ENCODE measurements at places on chromosomes 6 and 20.

- DNase-seq, result no peak
Measured at GRCh38 chr20:33431797-33432381, 11.7 kb downstream of the SNTA1 start.

DNA sequence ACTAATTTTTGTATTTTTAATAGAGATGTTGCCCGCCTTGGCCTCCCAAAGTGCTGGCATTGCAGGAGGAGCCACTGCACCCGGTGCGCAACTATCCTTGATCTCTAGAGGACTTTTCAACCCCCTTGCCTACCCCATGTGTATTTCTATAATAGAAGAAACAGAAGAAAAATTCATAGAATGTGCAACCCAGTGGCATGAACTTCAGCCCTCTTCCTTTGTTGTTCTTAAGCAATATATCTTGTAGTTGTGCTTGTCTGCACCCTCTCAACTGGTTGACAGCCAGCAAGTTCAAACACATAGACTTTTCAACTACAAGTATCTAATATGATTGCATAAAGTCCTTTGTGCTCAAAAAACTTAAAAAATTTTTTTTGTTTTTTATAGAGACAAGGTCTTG is 72.3 kb upstream of the NCOA3 start:
- DNase-seq, result no peak

- no peak for DNase-seq
Measured at GRCh38 chr6:127462376-127462775, 3.2 kb upstream of the KIAA0408 start.

DNA sequence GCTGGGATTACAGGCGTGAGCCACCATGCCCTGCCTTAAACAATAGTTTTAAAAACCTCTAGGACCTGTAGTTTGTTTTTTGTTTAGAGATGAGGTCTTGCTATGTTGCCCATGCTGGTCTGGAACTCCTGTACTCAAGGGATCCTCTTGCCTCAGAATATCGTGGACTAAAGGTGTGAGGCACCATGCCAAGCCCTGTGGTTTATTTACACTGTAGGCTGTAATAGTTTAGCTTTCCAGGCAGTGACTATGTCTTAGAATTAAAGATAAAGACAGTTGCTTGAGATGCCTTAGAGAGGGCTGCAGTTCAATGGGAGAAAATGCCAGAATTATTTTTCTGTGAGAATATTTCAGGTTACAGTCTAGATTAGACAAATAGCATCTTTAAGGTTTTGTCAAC is 72.9 kb downstream of the SGK1 start:
- no peak for DNase-seq

DNA sequence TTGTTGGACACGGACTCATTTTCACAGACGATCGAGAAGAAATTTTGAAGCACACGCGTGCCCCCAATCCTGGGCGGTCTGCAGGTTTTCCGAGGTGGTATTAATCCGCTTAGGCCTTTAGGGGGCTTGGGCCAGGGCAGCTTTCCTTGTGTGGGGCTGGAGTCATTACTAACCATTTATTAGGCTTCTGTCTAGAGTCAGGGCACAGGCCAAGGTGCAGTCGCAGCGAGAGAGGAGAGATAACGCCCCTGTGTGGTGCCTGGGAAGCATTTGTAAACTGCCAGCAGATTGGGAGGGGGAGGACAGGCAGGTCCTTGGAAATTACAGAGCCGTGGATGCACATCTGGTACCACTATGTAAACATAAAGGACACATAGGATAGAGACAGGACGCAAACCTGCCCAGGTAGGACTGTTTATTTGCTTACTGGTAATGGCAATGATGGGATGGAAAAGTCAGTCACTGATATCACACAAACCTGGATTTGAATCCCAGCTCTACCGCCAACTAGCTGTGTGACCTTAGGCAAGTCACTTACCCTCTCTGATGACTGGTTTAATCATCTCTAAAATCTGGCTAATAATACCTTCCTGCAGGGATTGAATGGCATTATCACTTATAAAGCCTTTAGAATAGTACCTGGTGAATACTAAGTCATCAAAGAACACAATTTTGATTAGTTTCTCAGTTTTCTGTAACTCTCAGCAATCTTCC is 76.4 kb downstream of the TMEM242 start:
- no peak for DNase-seq

- no peak for DNase-seq
Measured at GRCh38 chr6:33984466-33985312, 161.2 kb downstream of the GRM4 start.

- DNase-seq, result no peak
Measured at GRCh38 chr20:40930561-40930960, 98.1 kb upstream of the TOP1 start.

GRCh38 chr6:46642928-46643751 is 9.5 kb downstream of the CYP39A1 start:
- DNase-seq, result no peak

DNA sequence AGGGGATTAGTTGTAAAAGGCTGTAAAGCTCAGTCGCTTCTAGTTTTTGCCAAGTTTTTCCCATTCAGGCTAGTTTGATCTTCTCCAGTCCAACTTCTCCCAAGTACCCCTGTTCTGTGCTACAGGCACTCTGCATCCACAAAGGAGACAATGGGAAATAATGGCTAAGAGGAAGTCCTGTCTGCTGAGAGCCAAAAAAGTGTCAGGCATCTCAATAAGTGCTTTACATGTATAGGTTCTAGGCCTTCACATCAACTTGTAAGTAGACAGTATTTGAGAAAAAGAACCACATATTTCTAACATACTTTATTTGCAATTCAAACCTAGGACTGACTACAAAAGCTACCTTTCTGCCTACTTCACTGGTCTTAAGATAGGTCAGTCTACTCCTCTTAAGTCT is 4.9 kb downstream of the HTR1B start:
- no peak for DNase-seq

DNA sequence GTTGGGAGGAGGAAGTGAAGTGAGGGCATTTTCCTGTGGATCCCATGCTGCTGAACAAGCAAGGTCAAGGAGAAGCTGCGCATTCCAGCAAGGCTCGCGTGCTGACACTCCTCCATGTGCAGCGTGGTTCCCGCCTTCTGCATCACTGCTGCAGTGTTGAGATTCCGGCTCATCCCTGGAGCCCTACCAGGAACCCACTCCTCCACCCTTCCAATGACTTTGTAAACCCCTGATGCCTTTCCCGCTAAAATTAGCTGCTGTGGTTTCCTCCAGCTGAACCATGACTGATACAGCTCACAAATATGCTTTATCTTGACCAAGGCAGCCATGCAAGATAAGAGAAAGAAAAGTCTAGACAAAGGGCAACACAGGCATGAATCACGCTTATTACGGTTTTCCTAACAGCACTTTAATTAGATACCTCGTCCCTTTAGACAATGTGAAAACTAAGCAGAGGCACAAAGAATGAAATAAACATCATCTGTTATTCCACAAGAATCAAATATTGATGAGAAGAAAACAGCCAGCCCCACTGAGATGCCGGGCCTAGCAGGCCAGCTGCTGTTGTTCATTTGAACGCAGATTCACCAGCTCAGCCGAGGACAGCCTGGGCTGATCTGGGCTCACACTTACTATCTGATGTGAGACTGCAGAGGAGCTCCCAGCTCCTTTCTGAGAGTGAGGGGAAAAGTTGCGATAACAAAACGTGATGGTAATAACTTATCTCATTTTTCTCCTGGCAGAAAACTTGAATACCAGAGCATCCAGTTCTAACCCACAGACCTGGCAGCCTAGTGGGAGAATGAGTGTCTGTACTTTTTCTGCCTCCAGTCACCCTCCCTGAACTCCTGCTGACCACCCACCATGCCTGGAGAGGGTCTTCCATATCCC is 14.2 kb upstream of the BNIP5 start:
- no peak for DNase-seq

GRCh38 chr20:45892828-45893500 is 1.8 kb downstream of the CTSA start:
- DNase-seq, result no peak

DNA sequence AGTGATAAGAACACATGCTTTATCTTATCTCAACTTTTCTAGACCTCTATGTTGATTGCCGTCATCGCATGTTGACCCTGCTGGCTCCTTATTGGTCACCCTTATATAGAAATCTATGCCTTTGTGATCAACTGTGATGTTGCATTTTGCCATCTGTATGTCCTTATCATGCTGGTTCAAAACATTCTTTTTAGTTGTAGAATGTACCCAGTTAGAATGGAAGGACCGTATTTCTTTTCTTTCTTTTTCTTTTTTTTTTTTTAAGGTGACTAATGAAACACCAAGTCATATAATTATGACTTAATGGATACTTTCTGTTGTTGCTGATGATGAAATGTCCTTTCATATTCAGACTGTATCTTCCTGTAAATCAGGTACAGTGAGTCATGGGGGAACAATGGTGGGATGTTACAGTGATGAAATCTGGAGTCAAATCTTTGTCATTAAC is 145.9 kb upstream of the CITED2 start:
- no peak for DNase-seq

DNA sequence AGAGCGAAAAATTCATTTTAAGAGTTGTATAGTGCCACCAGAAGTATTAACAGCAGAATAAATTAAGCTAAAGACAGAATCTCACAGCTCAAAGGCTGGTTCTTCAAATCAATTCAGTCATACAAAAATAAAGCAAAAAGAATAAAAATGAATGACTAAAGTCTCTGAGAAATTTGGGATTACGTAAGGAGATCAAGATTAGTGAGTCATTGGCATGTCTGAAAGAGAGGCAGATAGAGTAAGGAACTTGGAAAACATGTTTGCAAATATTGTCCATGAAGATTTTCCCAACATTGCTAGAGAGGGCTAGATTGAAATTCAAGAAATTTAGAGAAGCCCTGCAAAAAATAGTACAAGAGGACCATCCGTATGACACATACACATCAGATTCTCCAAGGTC is 1413.9 kb upstream of the ADGRB3 start:
- DNase-seq, result no peak

GRCh38 chr6:156780962-156781853 is 4.0 kb downstream of the ARID1B start:
- DNase-seq, result no peak

DNA sequence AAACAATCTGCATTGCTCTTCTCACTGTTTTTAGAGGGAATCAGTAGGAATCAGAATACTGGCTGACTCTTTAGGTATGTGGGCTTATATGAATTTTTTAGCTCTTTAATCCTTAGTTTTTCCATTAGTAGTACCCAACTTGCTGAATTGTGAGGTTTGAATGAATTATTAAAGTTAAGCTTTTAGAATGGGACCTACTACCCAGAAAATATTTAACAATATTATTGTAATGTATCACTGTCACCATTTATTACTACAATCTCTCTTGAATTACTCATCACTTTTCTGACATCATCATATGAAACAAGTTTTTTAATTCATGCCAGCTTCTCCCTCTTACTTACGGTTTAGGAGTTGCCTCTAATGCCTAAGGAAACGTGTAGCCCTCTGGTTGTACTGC is 212.7 kb downstream of the BCKDHB start:
- no peak for DNase-seq

- no peak for DNase-seq
Measured at GRCh38 chr20:59971428-59971827, 13.2 kb downstream of the CDH26 start.

DNA sequence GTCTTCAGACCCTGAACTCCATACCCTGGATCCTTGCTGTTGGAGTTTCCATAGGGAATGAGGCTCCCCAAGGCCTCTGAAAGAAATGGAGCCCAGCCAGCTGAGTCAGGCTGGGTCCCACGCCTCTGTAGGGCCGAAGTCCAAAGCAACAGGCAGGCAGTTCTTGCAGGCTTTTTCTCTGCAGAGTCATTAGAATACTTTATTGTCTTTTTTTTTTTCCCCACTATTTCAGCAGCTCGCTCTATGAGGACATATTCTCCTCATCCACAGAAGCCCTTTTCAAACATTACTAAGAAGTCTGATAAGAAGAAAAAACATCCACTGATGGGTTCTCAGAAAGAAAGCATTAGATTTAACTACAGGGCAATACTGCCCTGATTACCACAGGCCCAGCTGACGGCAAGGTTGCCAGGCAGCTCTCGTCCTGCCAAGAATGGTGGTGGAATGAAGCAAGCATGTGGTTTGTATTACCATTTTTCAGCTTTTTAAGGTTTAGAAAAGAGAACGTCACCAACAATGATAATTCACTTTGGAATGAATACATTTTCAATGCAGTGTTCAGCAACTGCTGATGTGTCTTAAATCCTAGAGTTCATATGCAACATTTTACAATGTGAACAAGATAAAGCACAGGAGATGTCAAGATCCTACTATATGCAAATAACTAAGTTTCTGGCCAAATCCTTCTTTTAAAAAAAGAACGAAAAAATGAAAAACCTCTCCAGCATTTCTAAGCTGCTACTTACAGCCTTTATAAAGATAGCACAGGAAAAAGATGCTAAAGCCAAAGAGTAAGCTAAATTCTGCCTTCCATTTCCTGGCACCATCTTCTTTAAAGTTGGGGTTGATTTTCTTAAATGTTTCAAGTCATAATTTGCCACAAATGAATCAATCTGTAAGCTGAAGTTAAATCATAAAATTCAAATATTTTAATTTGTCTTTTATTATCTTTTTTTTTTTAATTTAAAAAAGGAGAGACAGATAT is 223.6 kb upstream of the CITED2 start:
- DNase-seq, result no peak

DNA sequence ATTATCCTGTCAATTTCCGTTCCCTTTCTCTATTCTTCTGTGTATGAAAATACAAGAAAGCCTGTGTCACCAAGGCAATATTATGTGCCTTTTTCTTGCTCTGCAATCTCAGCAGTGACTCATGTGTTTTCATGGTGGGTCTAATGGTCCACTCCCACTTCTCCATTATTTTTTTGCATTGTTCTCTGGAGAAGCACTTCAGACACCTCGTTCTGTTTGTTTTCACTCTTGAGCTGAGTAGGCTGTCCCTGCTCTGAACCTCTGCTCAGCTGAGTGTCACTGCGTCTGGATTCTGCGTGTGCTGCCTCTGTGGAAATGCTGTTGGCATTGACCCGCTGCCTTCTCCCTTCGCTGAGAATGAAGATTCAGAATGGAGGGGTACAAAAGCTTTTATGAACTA is 230.6 kb downstream of the TMEM242 start:
- no peak for DNase-seq

GRCh38 chr6:45438849-45439406 is 61.2 kb upstream of the SUPT3H start:
- DNase-seq, result no peak

DNA sequence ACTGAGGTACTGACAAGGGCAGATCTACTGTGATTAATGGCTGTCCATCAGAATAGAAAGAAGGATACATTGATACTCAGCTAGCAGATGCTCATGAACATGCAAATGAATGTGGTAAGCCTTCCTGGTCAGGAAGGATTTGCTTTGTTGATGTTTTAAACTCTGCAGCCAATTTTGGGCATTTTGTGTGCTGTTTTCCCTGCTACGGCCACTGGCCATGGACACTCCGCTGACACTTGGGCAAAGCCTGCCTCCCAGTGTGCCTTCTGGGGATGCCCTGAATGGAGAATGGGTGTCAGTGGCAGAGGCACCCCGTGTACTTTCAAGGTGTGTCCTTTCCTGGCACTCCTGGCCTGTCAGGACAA is 113.1 kb downstream of the SOBP start:
- DNase-seq, result no peak

DNA sequence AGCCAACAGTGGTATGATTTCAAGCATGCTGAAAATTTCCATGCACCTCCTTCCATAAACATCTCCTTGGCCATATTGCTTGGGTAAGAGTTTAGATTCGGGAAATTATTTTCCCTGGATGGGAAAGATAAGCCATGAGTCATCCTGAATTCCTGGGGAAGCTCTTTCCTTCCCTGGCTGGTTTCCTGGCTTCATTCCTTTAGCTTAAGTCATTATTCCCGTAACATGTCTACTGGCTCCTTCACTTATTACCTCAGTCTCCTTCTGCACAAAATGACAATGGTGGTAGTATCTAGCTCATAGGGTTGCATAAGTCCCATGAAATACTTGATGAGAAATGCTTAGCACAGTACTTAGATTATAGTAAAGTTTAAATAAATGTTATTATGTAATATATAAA is 27.6 kb downstream of the TINAG start:
- no peak for DNase-seq

Data from stimulated activated CD4-positive, alpha-beta T cell treated with anti-CD3 and anti-CD28 coated beads, Interleukin-1b, Interleukin-23, amount 100 ng/mL, for 1 hour (primary cell).